PC-9 (cell line): ENCODE measurements at places on chromosomes 11 and 22. TPM values are rescaled to one million over a fixed set of nuclear protein-coding genes. Genes with fewer than 3 reads are reported as not detected.

PKNOX2 gene
- not detected in 2 replicates for total RNA-seq

RRM1 gene
- 57.7 and 68.1 TPM in 2 replicates for total RNA-seq

AIP gene
- total RNA-seq = 95.3 and 125 TPM in 2 replicates

GP1BB gene
- total RNA-seq = 0.35 and 2.0 TPM in 2 replicates

GRCh38 chr11:108393046-108393445 is 74.3 kb downstream of the C11orf65 start:
- no peak overlapping the region for H3K27ac ChIP-seq
- no peaks in the 10 kb centered on the region for H3K36me3 ChIP-seq
- H3K4me1 ChIP-seq = no peaks in the 10 kb centered on the region
- H3K27me3 ChIP-seq = no peaks in the 10 kb centered on the region

DNA sequence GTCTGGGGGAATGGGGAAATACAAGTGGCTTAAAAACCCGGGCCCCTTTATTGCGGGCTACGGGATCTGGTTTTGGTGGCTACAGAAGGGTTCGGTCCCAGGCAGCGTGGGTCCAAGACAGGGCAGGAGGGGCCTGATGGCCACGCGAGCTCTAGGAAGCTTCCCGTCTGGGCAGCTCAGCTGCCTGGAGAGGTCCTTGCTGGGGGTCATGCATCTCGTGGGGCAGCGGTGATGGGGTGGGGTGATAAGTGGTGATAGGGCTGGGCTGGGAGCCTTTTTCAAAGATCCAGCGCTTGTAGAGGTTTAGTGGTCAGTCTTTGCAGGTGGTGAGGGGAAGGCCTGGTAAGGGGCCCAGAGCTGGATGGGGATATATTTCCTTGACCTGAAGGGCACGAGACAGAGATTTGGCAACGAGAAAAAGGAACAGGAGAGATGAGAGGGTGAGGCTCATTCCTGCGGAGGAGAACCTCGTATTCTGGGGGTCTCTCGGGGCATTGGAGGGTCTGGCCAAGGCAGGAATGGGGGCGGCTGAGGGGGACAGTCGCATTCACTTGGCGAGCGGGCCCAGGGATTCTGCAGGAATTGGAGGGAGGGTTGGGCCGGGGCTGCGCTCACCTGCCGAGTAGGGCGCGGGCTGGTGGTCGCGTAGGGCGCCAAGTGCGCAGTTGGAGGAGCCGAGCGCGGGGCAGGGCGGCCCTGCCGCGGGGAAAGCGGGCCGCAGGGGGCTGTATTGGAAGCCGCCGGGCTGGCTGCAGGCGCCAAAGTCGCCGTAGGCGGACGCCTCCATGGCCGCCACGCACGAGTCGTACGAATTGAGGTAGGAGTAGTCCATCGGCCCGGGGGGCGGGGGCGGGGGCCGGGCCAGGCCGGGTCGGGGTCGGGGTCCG is 560 bp downstream of the PHOX2A start:
- no peak overlapping the region for H3K27ac ChIP-seq
- peaks cover 31% of the 10 kb centered on the region; the same call in 1 of the 2 replicates for H3K27me3 ChIP-seq
- no peaks in the 10 kb centered on the region for H3K4me1 ChIP-seq
- no peaks in the 10 kb centered on the region for H3K36me3 ChIP-seq
- H3K4me3 ChIP-seq = no peak overlapping the region

DNA sequence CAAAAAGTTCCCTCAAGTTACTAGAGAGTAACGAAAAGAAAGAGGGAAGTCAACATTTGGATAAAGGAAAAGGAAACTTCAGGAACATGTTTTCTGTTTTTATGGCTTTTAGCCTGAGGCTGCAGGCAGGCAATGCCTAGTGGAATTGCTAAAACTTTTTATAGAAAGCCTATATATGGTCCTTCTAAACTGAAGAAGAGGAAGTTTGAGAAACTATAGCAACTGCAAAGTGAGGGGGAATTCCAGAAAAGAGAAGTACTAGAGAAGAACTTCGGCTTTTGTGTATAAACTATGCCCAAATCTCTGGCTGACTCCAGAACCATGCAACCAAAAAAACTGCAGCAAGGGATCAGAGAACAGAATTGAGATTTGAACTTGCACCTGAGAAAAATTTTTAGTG is 74.3 kb upstream of the ARHGAP42 start:
- no peak for DNase-seq
- H3K4me1 ChIP-seq = no peaks in the 10 kb centered on the region
- no peaks in the 10 kb centered on the region for H3K36me3 ChIP-seq
- H3K27me3 ChIP-seq = no peaks in the 10 kb centered on the region
- H3K27ac ChIP-seq = no peak overlapping the region

- H3K4me1 ChIP-seq = no peaks in the 10 kb centered on the region
- no peaks in the 10 kb centered on the region for H3K36me3 ChIP-seq
- H3K27me3 ChIP-seq = peaks cover 90% of the 10 kb centered on the region
- no peak for DNase-seq
- H3K4me3 ChIP-seq = no peak overlapping the region
Measured at GRCh38 chr11:121152764-121153163, 51.7 kb downstream of the TECTA start.

DNA sequence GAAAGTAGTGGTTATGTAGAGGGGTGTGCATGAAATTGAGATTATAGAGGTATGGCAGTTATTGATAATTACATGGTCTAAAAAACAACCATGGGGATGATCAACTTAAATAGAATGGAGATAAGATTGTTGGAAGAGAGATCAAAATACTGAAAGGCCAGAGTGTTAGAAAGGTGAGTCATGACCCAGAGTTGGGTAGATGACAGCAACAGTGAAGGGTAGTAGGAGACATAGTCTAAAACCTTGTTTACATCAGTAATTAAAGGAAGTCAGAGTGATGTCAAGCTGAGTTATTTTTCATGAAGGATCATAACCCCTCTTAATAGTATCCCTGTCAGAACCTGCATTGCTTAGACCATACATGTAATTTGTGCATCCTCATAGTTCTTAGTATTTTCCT is 110.9 kb downstream of the ELP4 start:
- no peaks in the 10 kb centered on the region for H3K4me1 ChIP-seq
- H3K27me3 ChIP-seq = no peaks in the 10 kb centered on the region
- H3K36me3 ChIP-seq = no peaks in the 10 kb centered on the region

GRCh38 chr22:43018615-43019014 is 3.7 kb upstream of the PACSIN2 start:
- H3K4me1 ChIP-seq = peaks cover 17% of the 10 kb centered on the region
- no peaks in the 10 kb centered on the region for H3K36me3 ChIP-seq
- H3K4me3 ChIP-seq = no peak overlapping the region
- DNase-seq = no peak

DNA sequence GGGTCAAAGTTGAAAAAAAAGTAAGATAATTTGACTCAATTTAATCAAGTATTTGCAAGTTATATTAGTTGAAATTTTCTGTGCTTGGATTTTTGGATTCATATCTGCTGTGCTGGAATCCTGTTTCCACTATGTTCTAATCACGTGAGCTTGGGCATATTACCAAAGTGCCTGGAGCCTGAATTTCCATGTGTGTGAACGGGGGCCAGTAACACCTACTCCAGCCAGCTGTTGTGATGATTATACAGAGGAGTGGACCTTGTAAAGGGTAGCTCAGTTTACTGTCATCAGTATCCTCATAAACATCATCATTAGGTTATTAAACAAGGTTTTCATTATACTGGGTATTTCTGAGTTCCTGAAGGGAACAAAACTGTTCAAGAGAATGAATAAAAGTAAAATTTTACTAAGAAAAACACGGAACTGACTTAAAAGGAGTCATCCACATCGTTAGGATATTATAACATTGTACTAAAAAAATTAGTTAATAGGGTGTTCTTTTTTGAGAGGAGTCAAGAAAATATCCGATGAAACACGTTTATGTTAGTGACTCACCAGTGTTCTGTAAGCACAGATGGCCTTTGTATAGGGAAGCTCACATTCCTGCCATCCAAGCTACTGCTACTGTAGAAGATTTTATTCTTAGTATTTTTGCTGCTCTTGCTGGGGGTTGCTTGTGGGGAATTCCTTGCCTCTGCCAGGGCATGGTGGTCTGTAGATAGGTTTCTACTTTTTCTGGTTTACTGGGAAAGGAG is 144.1 kb downstream of the ARHGAP42 start:
- no peaks in the 10 kb centered on the region for H3K36me3 ChIP-seq
- DNase-seq = peak; percentile 79
- no peak overlapping the region; the same call in 1 of the 2 replicates for H3K4me3 ChIP-seq
- peak overlapping the region; percentile 35 for H3K27ac ChIP-seq

- no peak overlapping the region for H3K4me3 ChIP-seq
- no peaks in the 10 kb centered on the region for H3K36me3 ChIP-seq
- H3K4me1 ChIP-seq = no peaks in the 10 kb centered on the region
- H3K27ac ChIP-seq = no peak overlapping the region
Measured at GRCh38 chr11:11010624-11011127, 152.8 kb upstream of the ZBED5 start.

- H3K4me1 ChIP-seq = peaks cover 5% of the 10 kb centered on the region; the same call in 1 of the 2 replicates
- no peaks in the 10 kb centered on the region for H3K27me3 ChIP-seq
- H3K4me3 ChIP-seq = no peak overlapping the region
Measured at GRCh38 chr11:95939091-95939490, 15.2 kb upstream of the MTMR2 start.

DNA sequence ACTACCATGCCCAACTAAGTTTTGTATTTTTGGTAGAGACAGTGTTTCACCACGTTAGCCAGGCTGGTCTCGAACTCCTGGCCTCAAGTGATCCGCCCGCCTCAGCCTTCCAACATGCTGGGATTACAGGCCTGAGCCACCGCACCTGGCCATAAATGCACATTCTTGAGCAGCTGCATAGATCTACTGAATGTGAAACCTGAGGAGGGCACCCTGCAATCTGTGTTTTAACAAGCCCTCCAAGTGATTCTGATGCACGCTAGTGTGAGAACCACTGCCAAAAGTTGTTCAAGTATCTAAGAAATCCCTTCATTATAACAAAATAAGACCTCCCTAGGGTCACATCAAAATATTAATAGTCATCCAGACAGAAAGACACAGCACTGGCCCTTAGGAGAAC is 89.3 kb downstream of the RDX start:
- no peaks in the 10 kb centered on the region for H3K36me3 ChIP-seq
- no peak overlapping the region for H3K27ac ChIP-seq
- H3K4me1 ChIP-seq = no peaks in the 10 kb centered on the region
- H3K4me3 ChIP-seq = no peak overlapping the region
- H3K27me3 ChIP-seq = no peaks in the 10 kb centered on the region
